ENCODE measurements at places on chromosomes 5 and 9.

GRCh38 chr5:111453295-111453694, 59.0 kb downstream of the STARD4 start:
- peak; percentile 47 for DNase-seq

GRCh38 chr5:989961-990530, 18.6 kb upstream of the NKD2 start:
- DNase-seq, result no peak

- DNase-seq, result no peak
These were observed 43.1 kb downstream of the PAM start for GRCh38 chr5:102798104-102798785.

GRCh38 chr9:88766778-88767503, 224.3 kb upstream of the S1PR3 start:
- peak; percentile 84 for DNase-seq

DNA sequence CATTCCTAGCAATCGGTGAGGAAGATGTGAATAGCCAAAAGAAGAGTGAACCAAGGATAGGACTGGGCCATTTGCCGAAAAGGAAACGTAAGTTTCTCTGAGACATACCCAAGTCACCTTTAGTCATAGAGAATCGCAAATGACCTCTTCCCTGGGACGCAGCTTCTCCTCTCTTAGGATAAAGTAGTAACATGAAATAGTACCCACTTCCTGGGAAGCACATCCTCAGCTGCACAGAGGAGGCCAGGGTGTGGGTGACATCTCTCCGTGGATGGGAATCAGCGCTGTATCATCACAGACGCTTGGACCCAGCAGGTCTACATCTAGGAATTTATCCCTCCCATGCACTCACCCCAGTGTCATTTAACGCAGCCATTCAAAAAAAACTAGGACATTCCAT, 120.9 kb upstream of the PHYKPL start:
- DNase-seq, result no peak

DNA sequence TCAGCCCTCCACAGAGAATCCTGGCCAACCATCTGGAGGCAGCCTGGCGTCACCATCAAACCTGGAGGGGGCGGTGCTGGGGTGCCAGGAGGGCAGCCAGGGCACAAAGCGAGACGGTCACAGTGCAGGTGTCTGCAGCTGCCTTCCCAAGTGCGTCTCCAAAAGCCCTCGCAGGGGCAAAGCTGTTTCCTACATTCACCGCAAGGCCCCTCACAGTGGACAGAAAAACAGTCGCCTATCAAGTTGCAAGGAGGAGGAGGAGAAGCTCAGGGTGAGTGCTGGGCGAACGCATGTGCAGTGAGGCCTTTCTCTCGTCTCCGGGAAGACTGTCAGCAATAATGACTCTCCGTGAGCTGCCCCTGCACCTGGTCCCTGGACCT, 18.0 kb upstream of the LHX3 start:
- DNase-seq, result no peak
